ENCODE measurements at places on chromosomes 2 and 18.

DNA sequence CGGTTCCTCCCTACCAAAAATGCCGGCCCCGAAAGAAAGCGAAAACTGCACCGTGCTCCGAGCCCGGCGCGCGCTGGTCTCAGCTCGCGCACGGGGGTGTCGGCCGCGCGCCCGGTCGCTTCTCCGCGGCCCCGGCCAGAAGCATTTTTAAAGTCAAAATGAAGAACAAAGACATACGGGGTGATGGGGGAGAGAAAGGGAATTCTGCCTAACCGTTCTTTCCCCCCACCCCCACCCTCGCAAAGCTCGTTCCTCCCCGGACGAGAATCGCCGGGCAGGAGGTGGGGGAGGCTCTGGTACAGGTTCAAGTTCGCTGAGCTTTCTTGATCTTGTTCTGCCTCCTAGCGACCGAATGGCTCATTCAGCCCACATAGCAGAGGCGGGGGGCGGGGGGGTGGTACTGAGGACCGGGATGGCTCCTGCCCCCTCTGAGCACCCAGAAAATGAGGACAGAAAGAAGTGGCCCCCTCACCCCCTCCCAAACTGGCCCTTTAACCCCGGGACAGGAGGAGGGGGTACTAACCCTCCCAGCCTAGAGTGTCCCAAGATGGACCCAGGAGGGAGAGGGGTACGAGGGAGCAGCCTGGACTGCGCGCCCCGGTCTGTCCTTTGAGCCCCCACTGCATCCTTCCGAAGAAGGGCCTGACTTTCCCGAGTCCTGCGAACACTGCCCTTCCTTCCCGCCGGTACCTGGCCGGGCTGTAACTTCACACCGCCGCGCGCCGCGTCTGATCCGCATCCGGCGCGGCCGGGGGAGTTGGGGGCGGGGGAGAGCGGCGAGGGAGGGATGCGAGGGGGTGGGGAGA, 3.1 kb downstream of the BCL11A start:
- DNase-seq, result no peak

- DNase-seq, result no peak
These were observed 14.8 kb upstream of the ADAM17 start for GRCh38 chr2:9570182-9571060.

GRCh38 chr2:172751564-172751963, 15.9 kb downstream of the RAPGEF4 start:
- no peak for DNase-seq

DNA sequence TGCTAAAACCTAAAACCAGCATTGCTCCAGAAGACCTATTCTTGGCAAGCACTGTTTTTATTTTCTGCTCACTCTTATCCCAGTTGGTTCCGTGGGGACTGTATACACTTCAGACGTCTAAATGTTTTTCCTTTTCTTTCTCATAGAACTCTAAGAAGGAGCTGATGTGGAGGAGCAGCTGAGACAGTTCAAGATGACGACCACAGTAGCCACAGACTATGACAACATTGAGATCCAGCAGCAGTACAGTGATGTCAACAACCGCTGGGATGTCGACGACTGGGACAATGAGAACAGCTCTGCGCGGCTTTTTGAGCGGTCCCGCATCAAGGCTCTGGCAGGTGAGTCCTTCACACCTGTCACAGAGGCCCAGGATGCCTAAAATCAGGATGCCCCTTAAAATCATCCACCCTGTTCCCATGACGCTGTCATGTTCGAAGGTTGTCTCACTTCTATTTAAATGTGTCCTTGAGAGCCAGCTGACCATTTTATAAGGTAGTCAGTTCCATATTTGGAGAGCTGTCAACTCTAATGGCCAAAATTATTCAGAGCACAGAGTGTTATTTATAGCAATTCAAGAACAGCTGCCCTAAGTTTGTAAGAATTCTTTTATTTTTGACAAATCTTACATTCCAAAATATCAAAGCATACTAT, 70.2 kb downstream of the SPTBN1 start:
- no peak for DNase-seq

GRCh38 chr2:85604568-85605339, 2.3 kb upstream of the TMEM150A start:
- DNase-seq, result no peak

DNA sequence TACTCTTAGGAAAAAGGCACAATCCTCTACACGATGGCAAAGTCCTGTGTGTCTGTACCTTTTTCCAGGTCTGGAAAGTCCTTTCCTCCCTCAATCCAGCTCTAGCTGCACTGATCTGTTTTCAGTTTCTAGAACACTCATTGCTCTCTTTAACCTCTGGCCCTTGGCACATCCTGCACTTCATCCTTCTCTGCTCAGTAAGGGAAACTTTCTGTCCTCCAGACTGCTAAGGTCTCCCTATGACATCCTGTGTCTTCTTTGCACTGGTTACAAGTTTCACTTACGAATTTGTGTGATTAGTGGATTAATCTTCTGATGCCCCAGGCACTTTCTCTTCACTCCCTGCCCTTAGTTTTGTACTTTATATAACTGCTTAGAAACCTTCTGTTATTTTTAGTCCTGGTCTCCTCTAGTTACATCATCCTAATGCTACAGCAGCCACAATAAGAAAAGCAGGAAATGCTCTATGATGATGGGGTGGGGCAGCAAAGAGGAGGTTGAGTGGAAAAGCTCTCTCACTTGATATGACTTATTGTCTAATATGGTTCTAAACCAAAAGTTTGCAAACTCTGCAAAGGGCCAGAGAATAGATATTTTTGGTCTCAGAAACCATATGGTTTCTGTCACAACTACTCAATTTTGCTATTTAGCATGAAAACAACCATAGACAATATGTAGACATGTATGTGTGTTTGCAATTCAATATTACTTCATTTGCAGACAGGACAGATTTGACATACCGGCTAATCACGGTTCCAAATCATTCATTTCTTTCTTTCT, 568.2 kb downstream of the THSD7B start:
- DNase-seq, result no peak

DNA sequence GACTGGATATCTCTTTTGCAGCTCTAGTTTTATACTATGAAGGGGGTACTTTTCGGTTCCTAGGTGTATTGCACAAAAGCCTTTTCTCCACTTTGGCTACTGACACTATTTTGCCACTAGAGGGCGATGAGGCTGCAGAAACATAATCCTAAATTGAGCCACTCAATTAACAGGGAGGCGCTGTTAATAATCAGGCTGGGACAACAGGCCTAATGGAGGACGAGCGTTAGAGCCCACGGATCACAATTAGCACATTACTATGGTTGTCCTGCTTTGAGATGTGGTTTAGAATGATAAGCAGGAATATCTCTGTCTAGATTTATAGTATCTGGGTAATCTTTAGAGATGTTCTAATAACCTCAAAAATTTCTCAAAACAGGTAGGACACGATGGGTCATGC, 62.2 kb upstream of the PMAIP1 start:
- DNase-seq, result peak; percentile 14

- DNase-seq, result no peak
These were observed 30.9 kb upstream of the RNF149 start for GRCh38 chr2:101339266-101339880.

GRCh38 chr18:7619676-7620075, 52.6 kb downstream of the PTPRM start:
- DNase-seq, result no peak

DNA sequence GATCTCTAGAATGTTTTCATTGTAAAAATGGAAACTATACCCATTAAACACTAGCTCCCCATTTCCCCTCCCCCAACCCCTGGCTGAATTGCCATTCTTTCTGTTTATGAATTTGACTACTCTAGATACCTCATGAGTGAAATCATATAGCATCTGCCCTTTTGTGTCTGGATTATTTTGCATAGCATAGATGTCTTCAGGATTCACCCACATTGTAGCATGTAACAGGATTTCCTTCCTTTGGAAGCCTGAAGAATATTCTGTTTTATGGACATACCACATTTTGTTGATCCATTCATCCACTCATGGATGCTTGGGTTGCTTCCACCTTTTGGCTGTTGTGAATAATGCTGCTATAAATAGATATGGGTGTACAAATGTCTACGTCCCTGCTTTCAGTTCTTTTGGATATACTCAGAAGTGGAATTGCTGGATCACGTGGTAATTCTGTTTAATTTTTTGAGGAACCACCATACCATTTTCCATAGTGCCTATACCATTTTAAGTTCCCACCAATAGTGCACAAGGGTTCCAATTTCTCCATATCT, 7.7 kb upstream of the ASB1 start:
- no peak for DNase-seq

GRCh38 chr18:44917216-44918141, 236.8 kb downstream of the SETBP1 start:
- DNase-seq, result no peak

GRCh38 chr2:70690846-70691245, 77.2 kb downstream of the ADD2 start:
- DNase-seq, result no peak

DNA sequence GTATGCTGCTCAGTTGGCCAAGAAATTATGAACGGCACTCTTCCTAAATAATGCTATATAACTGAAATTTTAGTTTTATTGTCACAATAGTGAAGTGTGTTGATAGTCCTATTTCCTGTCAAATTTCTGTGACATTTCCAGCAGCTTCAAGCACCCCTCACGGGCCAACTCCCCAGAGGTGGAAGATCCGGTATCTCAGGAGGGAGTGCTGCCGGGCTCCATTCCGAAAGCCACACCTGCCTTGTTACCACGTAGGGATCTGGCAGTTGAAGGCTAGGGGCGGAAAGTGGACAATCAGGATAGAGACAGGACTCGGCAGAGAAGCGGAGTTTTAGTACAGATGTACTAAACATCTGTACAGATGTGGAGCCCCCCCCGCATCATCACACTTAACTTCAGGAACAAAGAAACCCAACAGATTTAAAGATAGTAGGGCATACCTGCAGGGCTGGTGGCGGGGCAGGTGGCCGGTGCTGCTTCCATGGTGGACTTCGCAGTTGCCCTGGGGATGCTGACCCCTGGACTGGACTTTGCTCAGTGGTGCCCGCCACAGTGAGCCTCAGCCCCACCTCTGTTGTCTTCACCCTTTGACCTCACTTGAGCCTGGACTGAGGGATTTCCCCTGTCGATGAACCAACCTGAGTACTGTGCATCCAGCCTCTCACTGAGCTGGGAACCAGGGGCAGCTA, 22.3 kb downstream of the ASAP2 start:
- no peak for DNase-seq

GRCh38 chr2:8624855-8625398, 56.9 kb upstream of the ID2 start:
- DNase-seq, result no peak

DNA sequence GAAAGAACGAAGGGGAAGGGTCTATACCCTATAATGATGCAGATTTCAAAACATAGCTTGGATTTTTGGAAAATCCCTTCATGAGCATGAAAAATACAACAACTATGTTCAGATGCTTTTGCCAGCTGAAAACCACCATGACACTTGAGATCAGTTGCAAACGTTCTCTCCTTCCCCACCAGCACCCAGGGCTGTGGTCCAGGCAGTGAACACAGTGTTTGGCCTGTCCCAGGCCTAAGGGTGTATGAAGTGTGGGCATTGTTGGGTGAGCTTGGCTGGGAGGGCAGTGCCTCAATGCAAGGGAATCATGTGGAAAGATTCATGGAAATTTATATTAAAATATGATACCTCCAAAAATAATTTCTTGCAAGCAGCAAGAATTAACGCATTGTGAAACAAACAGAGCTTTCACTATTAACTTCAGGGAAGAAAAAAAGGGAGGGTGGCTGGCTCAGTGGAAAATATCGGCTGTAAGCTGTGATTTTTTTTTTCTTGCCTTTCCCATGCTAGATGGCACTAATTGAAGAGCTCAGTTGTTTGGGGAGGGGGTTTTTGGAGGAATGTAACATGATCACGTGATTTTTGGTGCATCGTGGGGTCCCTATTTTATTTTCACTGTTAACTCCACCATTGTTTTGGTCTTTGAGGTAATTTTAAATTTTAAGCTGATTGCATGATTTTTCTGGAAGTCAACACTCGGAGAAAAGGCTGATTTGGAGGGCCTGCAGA, 52.0 kb downstream of the CDC42EP3 start:
- DNase-seq, result no peak

- no peak for DNase-seq
These were observed 77.2 kb upstream of the NDUFV2 start for GRCh38 chr18:9025091-9025838.
